T-helper 22 cell (primary cell): ENCODE measurements at places on chromosomes 2 and 18.

DNA sequence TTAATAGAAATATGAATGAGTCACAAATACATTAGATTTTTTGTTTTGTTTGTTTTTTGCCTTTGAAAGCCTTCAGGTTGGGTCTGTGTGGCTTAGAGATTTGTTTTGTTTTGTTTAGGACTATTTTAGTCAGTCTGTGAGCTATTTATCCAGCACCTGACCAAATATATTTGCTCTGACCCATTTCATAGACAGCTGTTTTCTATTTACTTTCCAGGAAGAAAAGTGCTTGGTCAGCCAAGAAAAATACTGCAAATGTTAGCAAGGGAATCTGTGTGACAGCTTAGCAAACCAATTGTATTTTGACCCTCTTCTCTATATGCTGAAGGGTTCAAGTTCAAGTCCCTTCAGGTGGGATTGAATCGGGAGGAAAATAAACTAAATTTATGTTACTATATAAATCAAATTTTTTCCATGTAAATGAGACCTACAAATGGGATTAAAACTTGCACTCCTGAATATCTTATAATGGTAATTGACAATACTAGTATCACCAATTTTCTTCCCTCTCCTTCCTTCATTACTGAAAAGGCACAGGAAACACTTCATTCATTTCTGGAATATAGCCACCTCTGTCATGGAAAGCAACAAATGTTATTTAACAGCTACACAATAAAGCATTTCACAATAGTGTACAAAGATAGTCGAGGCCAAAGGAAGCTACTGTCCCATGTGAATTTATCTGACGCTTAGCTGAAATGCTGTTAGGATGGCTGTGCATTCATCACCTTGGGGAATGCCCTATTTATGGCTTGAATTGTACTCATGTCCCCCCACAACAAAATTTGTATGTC, 23.1 kb upstream of the KLF7 start:
- DNase-seq, result no peak

GRCh38 chr2:26883956-26884355, 36.0 kb downstream of the DPYSL5 start:
- DNase-seq, result no peak

GRCh38 chr2:12856934-12857601, 140.3 kb downstream of the TRIB2 start:
- peak; percentile 23 for DNase-seq

DNA sequence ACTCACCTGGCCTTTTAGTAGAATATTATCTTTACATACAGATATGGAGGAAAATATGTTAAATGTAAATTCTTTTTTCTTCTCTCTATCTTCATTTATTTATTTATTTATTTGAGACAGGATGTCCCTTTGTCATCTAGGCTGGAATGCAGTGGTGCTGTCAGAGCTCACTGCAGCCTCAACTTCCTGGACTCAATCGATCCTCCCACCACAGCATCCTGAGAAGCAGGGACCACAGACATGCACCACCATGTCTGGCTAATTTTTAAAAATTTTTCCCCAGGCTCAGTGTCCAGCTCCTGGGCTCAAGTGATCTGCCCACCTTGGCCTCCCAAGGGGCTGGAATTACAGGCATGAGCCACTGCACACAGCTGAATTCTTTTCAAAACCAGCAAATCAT, 20.3 kb downstream of the KYNU start:
- no peak for DNase-seq

- no peak for DNase-seq
These were observed 776.9 kb upstream of the FSHR start for GRCh38 chr2:49931241-49931640.

DNA sequence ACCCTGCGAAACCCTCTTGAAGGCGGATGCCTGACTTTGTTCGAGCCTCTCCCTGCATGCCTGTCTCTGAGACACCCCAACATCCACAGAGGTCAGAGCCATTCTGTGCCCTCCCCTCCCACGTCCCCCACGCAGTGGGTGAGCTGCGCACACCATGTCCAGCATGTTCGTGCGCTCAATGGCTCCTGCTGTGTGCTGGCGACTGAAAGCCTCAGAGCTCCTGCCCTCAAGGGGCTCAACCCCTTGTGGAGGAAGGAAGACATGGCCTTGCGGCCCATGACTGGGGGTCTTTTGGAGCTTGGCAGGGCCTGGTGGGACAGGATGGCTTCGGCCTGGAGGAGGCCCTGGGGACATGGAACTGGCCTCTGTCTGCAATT, 45.7 kb downstream of the ANKMY1 start:
- DNase-seq, result no peak

DNA sequence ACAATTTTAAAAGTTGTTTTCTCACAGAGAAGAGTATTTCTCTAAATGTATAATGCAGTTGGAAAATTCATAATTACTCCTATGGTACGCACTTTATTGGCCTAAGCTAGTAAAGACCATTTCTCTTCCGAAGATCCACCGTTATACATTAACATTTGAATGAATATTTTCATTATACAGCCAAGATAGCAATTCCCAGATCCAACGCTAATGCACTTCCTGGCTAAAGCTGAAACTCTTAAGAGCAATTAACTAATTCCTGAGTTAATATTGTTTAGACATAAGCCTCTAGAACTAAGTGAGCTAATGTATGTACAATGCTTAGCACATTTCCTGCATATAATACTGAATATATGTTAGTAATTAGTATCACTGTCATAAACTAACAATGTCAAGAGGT, 56.2 kb downstream of the PDK1 start:
- no peak for DNase-seq

GRCh38 chr2:29079887-29080286, 5.6 kb upstream of the PCARE start:
- no peak for DNase-seq

- no peak for DNase-seq
These were observed 479.1 kb upstream of the RAB12 start for GRCh38 chr18:8130096-8130495.

DNA sequence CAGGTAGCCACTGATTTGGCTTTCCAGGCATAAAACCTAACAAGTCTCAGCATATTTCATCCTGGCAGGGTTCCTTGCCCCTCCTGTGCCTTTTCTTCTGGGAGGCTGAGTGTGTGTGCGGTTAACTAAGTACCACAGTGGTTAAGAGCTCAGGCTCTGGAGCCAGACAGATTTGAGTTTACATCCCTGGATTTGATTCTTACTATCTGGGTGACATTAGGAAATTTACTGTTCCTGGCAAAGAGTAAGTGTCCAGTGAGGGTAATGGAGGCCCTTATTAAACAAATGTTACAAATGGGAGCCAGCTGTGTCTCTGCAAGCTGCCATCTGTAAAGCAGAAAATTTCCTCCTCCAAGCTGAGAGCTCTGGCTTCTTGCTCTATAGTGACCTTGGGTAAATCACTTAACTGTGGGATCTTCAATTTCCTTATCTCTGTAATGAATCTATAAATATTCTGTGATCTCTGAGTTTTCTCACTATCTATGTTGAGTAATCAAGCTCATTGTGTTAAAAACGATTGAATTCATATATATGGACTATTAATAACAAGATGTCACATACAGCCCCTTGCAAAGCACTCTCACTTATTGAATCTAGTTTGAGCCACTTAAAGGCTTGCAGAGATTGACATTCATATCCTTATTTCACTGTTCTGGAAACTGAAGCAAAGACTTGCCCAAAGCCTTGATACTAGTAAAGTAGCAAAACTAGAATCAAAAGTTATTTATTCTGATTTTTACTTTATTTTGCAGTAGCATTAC, 6.5 kb upstream of the COBLL1 start:
- no peak for DNase-seq

GRCh38 chr18:74662622-74663021, 65.0 kb downstream of the ZNF407 start:
- DNase-seq, result no peak

GRCh38 chr2:58350484-58350883, 109.4 kb upstream of the FANCL start:
- DNase-seq, result no peak

- DNase-seq, result no peak
These were observed 76.4 kb upstream of the MCFD2 start for GRCh38 chr2:46991985-46992384.

DNA sequence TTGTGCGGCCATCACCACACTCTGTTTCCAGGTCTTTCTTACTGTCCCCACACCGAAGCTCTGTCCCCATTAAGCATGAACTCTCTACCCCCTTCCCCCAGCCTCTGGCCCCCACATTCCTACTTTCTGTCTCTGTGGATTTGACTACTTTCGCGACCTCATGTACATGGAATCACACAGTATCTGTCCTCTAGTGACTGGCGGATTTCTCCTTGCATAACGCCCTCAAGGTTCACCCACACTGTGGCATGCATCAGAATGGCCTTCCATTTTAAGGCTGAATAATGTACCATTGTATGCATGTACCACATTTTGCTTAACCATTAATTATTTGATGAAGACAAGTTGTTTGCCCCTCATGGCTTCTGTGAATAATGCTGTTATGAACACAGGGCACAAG, 467.6 kb upstream of the HS6ST1 start:
- no peak for DNase-seq

GRCh38 chr2:179561702-179562101, 297.1 kb upstream of the SESTD1 start:
- DNase-seq, result no peak

GRCh38 chr2:9737053-9737875, 106.0 kb upstream of the TAF1B start:
- DNase-seq, result no peak

DNA sequence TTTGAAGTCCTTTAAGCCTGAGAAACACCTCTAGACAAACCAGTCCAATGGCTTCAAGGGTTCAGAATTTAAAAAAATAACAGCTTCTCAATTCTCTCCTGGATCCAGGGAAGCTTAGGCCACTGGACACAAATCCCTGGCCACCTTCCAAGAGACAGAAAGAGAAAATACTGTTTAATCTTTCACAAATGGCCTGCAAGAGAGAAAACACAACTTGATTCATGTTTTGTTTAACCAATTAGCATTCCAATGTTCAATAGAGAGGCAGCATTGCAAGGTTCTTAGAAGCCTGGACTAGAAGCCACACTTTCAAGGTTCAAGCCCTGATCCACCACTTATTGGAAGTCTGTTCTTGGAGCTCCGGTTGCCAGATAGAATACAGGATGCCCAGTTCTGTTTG, 109.0 kb upstream of the PARD3B start:
- no peak for DNase-seq

DNA sequence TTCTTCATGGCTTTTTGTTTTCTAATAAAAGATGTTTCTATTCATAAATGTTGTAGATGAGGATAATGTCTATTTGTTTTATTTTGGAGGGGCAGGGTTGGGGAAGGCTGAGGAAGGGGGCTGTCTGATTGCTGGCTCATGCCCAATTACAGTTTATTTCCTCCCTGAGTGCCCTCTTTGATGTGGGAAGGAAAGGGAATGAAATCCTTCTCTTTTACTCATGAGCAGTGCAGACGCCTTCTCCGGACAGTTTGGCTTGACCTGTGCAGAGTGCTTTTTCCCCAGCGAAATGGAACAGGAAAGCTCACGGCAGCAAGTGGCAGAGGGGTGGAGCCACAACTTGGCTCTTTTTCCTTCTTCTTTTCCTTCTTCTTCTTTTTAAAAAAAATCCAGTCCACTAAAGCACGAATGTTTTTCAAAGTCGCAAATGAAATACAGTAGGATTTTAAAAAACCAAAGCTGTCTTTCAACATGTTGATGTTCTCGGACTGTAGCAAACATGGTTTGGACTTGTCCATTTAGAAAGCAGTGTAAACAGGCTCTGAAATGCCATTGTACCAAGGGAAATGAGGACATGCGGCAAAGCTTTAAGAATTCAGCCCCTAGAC, 34.5 kb downstream of the RAB31 start:
- DNase-seq, result no peak

- no peak for DNase-seq
These were observed 62.4 kb upstream of the OTOF start for GRCh38 chr2:26540306-26540705.

DNA sequence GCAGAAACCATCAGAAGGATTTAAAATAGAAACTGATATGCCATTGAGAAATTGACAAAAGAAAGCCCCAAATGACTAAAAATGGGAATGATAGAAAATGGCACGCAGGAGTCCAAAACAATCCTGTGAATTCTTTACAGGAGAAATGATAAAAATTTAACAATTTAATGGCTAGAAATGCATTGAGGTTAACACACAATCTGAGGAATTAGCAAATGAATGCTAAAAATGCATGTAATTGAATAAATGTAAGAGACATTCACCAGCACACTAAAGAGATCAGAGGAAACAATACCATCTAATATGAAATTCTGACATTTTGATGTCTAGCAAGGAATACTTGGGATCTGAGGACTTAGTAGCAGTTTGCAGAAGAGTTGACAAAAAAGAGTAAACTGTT, 37.0 kb downstream of the MARCHF4 start:
- no peak for DNase-seq

- DNase-seq, result no peak
These were observed 5.9 kb upstream of the ZAP70 start for GRCh38 chr2:97707362-97708047.

DNA sequence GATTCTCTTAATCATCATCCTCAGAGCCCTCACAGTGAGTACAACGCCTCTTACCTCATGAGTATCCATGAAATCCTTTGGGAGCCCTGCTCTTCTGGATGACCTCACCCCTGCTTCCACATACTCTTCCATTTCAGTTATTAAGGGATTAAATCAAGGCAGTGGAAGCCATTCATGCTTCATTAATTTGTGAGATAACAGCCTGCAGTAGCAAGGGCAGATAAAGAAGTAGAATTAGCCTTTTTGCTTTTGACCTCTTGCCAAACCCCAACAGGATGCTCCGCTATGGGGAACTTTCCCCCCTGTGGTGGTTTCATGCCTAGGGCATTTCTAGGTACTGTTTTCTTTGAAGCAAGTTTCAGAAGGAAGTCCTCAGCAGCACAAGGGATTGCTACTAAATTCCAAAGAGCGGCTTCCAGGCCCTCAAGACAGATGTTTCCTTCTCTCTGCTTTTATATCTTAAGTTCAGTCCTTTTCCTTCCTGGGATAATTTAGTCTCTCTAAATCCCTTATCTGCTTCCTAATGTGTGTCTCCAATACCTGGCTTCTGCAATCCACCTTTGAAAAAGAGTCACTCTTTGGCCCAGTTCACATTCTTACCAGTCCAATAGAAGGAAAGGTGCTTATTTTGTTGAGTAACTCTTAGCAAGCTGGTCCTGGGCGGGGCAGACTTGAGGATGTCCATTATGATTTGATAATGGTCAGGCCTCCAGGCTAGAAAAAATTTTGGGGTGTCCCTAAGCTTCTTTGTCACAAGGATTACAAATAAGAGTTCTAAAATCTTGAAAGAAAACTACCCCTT, 76.9 kb downstream of the MYO1B start:
- DNase-seq, result no peak

DNA sequence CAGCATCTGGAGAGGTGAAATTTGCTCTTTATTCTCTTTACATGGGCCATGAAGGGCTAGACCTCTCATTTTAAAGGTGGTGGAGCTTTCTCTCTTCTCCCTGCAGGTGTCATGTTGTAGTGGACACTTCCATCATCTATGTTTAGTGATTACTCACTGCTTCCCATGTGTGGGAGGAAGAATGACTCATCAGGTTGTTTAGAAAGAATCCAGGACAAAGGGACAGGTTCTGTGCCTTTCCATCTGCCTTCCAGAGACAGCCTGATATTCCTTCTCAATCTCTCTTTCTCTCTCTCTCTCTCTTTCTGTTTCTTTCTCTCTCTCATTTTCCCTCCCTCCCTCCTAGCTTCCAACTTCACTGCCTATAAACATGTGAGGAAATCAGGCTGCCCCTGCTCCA, 38.7 kb downstream of the SCG2 start:
- no peak for DNase-seq
